Left colon (tissue), 2 donors: ENCODE measurements at places on chromosomes 4 and X. TPM values are rescaled to one million over a fixed set of nuclear protein-coding genes. Genes with fewer than 3 reads are reported as not detected.

HTR2C gene
- not detected for total RNA-seq

GPR143 gene
- 1.9 TPM for total RNA-seq

SPOCK3 gene
- 0.47 TPM for total RNA-seq

ADRA2C gene
- total RNA-seq: 0.84 TPM

PAGE1 gene
- total RNA-seq: not detected

ZNF185 gene
- total RNA-seq: 4.0 TPM

USP17L12 gene
- total RNA-seq: not detected

- DNase-seq: no peak
Observed at GRCh38 chr4:148120216-148120615, 322.0 kb downstream of the NR3C2 start.

DNA sequence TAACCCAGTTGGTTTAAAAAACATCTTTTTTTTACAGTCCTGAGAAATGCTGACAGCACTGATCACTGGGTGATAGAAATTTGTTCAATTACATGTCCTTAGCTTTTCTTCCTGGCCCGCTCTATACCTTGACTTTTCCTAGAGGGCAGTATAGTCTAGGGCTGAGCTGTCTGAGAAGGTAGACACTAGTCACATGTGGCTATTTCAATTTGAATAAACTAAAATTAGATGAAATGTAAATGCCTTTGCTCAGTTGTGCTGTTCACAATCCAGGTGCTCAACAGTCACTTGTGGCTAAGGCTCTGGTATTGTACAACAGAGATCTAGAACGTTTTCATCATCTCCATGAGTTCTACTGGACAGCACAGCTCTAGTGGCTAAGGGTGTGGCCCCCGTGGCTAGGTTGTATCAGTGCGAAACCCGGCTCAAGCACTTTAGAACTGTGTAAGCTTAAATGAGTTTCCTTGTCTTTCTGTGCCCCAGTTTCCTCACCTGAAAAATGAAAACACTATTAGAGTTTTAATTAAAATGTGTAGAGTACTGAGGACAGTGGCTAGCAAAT, 111.6 kb upstream of the WDR17 start:
- no peak for DNase-seq

- DNase-seq: no peak
Observed at GRCh38 chrX:114976292-114976691, 41.1 kb downstream of the IL13RA2 start.

DNA sequence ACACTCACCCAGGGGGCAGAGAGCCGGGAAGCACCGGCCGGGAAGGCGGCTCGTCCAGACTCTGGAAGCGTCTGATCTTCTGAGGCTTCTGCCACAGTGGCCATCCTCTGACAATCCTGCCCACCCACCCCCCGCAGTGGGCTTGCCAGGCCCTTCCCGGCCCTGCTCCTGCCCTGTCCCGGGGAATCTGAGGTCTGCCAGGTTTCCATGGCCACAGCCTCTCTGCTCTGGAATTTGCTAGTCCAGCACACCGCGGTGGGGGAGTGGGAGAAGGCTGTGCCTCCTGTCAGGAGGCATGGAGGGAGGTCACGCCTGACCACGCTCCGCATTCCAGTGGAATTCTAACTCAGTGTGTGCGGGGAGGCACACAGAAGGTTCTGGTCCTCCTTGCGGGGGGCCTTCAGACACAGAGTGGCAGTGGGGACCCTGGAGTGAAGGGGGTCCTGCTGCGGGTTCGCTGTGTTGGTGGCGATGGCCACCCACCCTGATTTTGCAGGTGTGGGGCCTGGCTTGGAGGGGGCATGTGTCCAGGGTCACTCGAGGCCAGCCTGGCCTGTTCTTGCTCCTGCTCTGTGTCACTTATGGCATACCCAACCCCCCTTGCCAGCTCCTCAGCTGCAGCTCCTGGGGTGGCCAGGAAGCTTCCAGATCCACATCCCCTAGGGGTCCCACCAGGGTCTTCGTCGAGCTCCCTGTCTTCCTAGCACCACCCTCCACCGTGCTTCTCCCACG, 55.6 kb upstream of the ADRA2C start:
- DNase-seq: no peak

GRCh38 chrX:69299285-69299684, 134.0 kb upstream of the PJA1 start:
- DNase-seq: no peak

DNA sequence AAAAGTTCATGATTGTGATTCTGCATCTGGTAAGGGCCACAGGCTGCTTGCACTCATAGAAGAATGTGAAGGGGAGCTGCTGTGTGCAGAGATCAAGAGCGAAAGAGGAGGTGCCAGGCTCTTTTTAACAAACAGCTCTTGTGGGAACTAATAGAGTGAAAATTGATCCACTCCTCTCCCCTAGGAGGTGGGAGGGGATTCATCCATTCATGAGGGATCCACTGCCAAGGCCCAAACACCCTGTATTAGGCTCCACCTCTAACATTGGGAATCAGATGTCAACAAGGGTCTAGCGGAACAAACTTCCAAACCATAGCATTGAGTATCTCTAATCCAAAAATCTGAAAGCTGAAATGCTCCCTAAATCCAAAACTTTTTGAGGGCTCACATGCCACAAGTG, 16.4 kb upstream of the PPID start:
- DNase-seq: no peak

DNA sequence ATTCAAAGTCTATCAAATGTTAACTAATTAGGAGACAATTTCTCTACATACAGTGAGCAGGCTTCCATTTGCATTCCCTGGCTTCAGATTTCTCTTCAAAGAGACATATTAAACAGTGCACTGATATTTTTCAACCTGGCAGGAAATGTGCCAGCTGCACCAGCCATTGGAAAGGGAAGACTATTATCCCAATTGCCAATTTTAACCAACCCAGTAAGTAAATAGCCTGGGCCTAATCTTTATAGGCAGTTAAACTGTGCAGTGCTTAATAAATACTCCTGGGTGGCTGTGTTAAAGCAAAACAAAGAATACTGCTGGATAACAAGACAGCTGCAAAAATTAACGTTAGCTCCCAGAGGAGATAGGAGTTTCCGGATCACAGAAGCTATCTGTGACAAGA, 111.9 kb upstream of the GALNT7 start:
- DNase-seq: no peak

DNA sequence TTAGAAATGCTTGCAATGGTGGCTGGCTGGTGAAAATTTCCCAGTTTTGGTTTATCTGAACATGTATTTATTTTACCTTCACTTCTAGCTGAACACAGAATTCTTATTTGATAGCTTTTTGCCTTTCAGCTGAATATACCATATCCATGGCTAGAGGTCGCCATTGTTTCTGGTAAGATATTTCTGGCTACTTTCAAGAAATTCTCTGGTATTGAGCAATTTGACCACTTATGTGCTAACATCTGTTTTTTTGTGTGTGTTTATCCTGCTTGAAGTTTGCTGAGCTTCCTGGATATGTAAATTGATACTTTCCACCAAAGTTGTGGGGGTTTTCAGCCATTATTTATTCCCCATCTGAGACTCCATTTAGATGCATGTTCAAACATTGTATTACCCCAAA, 75.4 kb downstream of the FBXW7 start:
- DNase-seq: no peak

- no peak for DNase-seq
Observed at GRCh38 chr4:159018062-159018629, 84.7 kb upstream of the RAPGEF2 start.

DNA sequence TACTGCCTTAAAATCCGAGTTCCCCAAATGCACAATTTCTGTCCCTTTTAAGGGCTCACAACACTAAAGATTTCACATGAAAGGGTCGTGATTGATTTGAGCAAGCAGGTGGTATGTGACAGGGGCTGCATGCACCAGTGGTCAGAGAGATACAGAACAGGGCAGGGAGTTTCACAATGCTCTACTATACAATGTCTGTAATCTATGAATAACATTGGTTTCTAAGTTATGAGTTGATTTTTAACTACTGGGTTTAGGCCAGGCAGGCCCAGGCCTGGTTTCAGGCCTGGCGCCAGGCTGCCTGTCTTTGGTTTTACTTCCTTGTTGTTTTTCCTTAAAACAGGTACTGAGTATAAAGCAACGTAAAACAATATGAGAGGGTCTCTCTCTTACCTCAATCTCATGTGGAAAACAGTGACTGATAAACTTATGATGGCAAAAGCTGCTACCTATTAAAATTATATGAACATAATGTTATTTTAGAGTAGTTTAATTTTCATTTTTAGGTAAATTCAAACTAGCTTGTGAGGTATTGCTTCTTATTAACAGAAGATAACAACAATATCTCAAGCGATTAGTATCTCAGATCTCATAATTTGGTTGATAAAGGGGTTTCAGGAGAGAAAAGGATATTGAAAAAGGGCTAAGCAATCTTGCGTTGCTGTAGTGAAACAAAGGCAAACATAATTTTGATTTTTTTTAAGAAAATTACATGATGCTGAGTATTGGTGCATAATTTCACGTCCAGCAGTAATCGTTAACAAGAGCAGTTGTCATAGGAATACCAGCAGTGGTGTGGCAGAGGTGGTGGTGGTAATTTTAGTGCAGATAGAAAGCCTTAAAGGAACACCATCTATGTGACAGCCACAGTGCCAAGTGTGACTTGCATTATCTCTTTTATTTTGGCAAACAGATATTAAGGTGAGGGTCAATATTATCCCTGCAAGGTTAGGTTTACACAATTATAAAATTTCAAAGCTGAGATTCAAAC, 944.4 kb upstream of the GRID2 start:
- peak; percentile 36 for DNase-seq

- no peak for DNase-seq
Observed at GRCh38 chr4:1109333-1109732, 4.0 kb downstream of the RNF212 start.

- DNase-seq: no peak
Observed at GRCh38 chr4:154399259-154399974, 92.2 kb downstream of the DCHS2 start.

GRCh38 chr4:75672461-75673026, 667 bp downstream of the G3BP2 start:
- peak; percentile 76 for DNase-seq

DNA sequence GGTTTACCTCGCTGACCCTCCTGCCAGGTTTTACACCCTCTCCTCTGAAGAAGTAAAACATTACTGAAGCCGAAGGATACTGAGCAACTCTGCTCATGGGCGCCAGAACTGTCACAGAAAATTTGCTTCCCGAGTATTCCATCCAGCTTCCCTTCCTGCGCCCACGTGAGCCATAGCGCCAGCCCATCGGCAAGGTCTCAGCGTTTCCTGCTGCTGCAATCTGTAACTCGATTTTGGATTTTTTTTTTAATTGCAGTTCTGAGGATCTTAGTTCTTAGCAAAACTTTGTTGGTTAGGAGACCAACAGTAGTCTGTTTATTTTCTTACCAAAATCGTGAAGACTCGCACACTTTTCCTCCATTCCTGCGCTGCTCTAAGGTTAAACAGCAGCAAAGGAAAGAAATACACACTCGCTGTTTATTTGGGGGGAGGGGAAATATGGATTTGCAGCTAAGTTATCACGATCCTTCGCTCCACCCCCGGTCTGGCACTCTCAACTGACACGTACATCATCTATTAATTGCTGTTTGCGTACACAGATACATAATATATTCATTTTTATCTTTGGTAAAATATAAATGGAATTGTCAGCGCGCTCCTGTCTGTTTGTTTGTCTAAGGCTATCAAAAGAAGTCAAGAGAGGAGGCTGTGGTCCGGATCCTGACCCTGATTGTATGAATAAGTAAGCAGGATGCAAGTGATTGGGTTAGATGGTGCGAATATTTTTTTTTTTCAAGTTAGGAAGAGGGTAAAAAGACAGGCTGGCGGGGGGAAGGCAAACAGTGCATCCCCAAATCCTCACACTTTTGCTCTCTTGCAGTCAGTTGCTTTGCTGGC, at the start of gene TLL1:
TLL1 (plus strand) TSS at position 777 of the 837 bp plus-strand sequence. CDS start 668 bp downstream, outside the sequence.
- no peak for DNase-seq

- no peak for DNase-seq
Observed at GRCh38 chrX:8364369-8365141, 100.1 kb upstream of the VCX3B start.

- no peak for DNase-seq
Observed at GRCh38 chr4:66123831-66124413, 453.6 kb upstream of the EPHA5 start.
